ENCODE measurements at places on chromosomes 13 and 19.

DNA sequence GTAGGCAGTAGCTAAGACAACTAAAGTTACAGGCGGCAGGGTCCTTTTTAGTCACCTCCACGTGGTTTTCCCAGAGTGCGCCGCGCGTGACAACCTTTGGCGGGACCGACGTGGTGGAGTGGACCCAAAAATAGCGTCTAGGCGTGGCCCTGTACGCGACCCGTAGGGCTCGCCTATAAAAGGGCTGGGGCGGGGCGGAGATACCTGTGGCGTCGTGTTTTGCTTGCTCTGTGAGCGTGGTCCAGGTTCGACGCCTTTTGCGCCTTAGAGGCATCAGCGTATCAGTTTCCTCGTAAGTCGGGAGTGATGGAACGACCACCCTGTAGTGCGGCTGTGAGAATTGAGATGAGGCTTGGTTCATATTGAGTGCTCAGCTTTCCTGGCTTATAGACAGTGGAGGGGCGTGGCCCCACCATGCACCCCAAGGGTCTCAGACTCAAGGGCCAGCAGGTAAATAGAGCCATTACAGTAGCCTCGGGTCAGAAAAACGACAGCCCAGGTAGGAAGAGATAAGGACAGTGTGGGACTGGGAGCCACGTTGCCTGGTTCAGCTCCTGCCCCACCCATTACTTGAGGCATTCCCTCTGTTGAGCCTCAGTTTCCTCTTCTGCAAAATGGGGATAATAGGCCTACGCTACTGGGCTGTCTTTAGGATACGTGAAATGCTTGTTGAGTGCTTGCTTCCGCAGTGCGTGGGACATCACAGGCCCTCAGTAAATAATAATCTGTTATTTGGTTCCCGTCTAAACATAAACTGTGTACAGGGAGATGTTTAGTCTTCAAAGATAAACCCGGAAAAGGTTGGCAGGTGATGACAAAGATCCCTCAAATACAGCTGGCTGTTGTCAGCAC is 693 bp upstream of the TMED1 start:
- DNase-seq, result no peak

- no peak for DNase-seq
Observed at GRCh38 chr13:106087201-106087600, 448.3 kb downstream of the EFNB2 start.

DNA sequence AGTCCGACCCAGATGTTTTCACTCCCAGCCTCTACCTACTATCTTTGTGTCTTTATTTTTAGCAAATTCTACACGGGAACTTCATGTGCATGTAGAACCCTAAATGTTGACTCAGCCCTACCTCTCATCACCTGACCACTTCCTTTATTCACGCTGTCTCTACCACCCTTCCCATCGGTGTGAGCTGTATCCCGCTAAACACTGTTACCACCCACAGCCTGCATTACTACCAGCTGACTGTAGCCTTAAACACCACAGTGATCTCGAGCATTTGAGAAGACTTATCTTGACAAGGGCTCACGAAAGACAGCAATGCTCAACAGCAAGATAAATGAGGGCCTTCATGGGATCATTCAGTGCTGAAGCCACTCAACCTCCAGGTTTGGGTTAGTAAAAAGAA is 15.1 kb downstream of the NCR1 start:
- no peak for DNase-seq

GRCh38 chr13:46637213-46637612 is 84.2 kb downstream of the LRCH1 start:
- no peak for DNase-seq

GRCh38 chr19:29564574-29565005 is 38.8 kb downstream of the VSTM2B start:
- DNase-seq, result no peak

GRCh38 chr13:34419025-34419424 is 523.0 kb upstream of the NBEA start:
- no peak for DNase-seq

- DNase-seq, result no peak
Observed at GRCh38 chr19:4174895-4175668, 7.3 kb downstream of the SIRT6 start.

- DNase-seq, result no peak
Observed at GRCh38 chr13:40755082-40755700, 15.8 kb downstream of the MRPS31 start.

- no peak for DNase-seq
Observed at GRCh38 chr19:38650911-38651584, 3.6 kb downstream of the ACTN4 start.

DNA sequence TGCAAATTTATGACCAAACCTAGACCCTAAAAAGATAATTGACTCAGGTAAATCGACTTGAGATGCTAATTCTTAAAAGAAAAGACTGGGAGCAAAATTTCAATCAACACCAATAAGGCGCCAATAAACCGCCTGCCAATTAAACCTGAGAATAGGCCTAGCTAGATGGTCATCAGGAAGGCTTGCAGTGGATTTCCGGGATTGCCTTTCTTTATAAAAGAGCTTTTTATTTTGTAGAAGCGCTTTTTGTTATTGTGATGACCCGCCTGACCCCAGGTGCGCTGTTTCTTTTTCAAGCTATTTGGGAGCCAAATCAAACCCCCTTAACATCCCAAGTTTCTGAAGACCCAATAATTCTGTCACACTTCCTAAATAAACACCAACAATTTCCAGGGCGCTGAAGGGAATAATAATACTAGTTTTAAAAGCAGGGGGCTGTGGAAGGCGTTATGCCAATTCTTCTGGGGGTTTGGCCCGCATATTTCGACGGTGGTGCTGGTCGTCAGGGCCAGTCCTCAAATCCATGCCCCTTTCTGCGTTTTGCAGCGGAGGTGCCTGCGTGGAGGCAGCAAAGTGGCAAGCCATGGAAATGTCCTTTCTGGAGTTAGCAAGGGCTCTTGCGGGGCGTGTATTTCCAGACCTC is 2.9 kb upstream of the ZIC5 start:
- no peak for DNase-seq

- no peak for DNase-seq
Observed at GRCh38 chr13:75271846-75272245, 210.1 kb downstream of the TBC1D4 start.

DNA sequence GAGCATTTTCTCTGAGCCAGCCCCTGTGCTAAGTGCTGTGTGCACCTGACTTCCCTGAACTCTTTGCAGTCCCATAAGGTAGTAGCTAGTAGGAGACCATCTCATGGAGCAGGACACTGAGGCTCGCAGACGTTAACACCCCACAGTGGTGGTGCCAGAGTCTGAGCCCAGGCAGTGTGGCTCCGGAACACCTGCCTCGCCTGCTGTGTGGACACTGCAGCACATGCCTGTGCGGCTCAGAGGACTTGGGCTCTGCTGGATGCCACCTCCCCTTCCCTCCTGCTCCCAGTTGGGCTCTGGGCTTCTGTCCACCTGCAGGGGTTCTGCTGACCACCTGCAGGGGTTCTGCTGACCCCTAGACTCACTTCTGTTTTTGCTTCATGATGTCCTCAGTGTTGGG is 27.0 kb upstream of the SIGLEC11 start:
- DNase-seq, result no peak

- no peak for DNase-seq
Observed at GRCh38 chr19:8821748-8822241, 10.3 kb downstream of the ZNF558 start.

GRCh38 chr19:14580623-14581237 is 2.2 kb upstream of the CLEC17A start:
- DNase-seq, result no peak

DNA sequence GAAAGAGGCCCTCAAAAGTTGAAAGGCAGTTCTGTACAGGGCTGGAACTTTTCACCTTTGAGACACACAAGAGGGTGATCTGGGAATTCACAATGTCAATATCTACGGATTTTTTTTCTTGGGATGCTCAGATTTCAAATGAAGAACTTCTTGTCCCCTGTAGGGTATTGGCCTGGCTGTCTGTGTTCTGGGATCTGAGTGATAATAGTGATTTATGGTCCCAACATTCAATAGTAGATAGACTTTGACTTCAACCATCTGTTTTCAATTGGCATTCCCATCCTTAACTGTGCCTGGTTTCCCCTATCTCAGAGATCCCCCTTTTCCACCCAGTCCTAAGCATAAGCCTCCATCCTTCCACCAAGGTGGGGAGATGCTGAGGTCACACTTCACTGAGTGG is 274.1 kb downstream of the COG6 start:
- no peak for DNase-seq

DNA sequence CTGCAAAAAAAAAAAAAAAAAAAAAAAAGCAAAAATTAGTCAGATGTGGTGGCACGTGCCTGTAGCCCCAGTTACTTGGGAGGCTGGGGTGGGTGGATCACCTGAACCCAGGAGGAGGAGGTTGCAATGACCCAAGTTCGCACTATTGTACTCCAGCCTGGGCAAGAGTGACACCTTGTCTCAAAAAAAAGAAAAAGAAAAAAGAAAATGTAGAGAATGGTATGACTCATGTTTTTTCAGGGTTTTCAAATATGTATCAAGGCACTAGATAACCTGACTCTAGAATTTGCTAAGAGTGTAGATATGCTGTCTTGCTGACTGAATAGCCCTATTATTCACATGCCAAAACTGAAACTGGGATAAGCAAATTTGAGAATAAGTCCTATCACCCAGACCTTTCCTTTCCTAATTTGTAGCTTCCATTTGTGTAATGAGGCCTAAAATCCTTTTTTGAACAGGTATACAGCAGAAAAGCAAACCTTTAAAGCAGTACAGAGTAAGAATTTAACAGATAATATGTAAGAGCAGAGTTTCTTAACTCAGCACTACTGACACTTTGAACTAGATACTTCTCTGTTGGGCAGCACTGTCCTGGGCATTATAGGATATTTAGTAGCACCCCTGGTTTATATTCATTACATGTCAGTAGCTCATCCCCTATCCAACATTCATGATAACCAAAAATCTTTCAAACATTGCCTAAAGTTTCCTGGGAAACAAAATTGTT is 108.6 kb downstream of the ELF1 start:
- no peak for DNase-seq

- DNase-seq, result no peak
Observed at GRCh38 chr19:42297039-42297438, 4.9 kb upstream of the PRR19 start.

- peak; percentile 93 for DNase-seq
Observed at GRCh38 chr19:18683109-18683957, at the start of gene CRTC1. TSS of gene CRTC1 (plus strand) at chr19:18683680. CDS start at chr19:18683703, 23 bp downstream.

- no peak for DNase-seq
Observed at GRCh38 chr19:13098277-13099072, 4.2 kb downstream of the LYL1 start.

DNA sequence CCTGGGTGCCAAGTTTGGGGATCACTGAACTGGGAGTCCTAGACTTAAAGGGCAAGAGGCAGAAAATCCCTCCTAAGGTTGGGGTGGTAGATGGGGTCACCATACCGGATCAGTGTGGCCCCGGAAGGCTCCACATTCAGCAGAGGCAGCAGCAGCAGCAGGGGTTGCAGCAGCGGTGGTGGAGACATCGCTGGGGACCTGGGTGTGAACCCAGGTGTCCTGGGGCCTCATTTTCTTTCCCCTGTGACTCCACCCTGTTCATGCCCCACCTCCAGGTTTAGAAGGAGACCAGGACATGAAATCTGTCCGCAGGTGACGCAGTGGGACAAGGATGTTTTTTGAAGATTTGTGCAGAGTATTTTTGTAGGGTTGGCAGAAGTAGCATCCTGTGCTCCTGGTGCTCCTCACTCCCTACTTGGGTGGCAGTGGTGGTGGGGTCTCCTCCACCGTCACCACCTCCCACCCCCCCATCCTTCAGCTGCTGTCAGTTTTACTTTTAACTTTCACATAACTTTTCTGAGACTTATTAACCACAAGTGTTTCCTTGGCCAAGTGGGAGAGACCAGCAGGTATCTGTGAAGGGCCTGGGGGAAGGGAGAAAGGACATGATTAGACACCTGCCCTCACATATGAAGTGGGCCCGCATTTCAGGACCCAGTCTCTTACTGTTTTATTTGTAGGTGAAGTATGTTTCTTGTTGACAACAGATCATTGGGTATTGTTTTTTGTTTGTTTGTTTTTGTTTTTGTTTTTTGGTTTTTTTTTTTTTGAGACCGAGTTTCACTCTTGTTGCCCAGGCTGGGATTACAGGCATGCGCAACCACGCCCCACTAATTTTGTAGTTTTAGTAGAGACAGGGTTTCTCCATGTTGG is at the start of gene NAPSA:
Gene NAPSA, minus strand, starts transcription at position 206 of the 873 bp plus-strand sequence. Its CDS starts 18 bp downstream, at position 188.
- no peak for DNase-seq

DNA sequence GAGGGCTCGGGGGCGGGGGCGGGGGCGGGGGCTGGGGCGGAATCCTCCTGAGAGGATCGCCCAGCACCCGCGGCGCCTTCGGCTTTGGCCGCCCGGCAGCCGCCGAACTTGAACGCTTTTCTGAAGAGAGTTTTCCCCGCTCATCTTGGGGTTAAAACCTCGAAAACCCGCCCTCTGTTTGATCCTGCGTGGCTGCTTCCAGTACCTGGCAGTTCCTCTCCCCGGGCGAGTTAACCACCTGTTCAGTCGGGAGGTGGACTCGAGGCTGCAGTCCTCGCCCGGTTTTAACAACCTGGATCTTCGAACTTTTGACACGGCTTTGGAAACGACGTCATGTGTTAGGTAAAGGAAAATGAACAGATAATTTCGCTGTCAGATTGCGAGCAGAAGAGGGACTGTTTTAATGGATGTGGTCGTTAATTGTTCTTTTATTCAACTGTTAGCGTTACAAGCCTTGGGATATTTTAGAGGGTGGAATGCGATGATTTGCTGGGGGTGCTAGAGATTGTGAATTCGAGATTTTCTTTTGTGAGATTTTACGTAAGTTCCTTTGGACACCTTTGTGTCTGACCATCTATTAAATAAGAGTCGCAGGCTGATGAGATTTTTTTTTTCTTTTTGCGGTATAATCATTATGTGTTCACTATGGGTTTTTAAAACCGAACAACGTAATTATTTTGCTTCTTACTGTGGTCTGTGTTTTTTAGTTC is 1.0 kb downstream of the FNDC3A start:
- no peak for DNase-seq

Measured in stimulated activated CD8-positive, alpha-beta memory T cell treated with anti-CD3 and anti-CD28 coated beads, Interleukin-12 subunit alpha, Interleukin-12 subunit beta, amount 100 ng/mL, for 4 hours (primary cell).